Body of pancreas (tissue), 4 donors: ENCODE measurements at places on chromosomes 13 and 19. TPM values are rescaled to one million over a fixed set of nuclear protein-coding genes. Genes with fewer than 3 reads are reported as not detected.

DNA sequence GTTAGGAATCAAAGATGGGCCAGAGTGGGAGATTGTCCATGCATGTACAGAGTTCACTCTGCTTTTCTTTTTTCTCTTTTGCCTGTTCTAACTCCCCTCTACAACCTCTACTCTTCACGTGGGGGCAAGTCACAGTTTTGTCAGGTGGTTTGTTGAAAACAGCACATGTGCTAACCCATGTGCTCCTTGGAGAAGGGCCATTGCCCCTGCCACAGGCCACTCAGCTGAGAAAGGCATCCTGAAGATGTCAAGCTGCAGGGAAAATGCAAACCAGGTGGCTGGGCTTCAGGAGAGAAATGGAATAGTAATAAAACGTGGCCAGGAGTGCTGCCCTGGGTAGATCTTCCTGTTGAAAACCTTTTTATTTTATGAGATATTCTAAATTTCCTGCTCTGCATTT, 35.3 kb upstream of the SLC10A2 start:
- DNase-seq = no peak
- H3K36me3 ChIP-seq = no peaks in the 10 kb centered on the region
- H3K27me3 ChIP-seq = no peaks in the 10 kb centered on the region
- H3K4me3 ChIP-seq = no peak overlapping the region

- H3K4me3 ChIP-seq = no peak overlapping the region
- H3K4me1 ChIP-seq = no peaks in the 10 kb centered on the region
- H3K36me3 ChIP-seq = no peaks in the 10 kb centered on the region
- H3K27me3 ChIP-seq = no peaks in the 10 kb centered on the region
- H3K27ac ChIP-seq = no peak overlapping the region
Observed at GRCh38 chr19:18875726-18876125, 20.2 kb downstream of the CERS1 start.

The PSG7 gene
- total RNA-seq = not detected

- H3K4me1 ChIP-seq = no peaks in the 10 kb centered on the region
- no peaks in the 10 kb centered on the region for H3K36me3 ChIP-seq
- DNase-seq = no peak
- H3K27ac ChIP-seq = no peak overlapping the region
Observed at GRCh38 chr13:21053231-21053630, 8.2 kb downstream of the LATS2 start.

The ZNF66 gene
- 7.8 TPM for total RNA-seq

DNA sequence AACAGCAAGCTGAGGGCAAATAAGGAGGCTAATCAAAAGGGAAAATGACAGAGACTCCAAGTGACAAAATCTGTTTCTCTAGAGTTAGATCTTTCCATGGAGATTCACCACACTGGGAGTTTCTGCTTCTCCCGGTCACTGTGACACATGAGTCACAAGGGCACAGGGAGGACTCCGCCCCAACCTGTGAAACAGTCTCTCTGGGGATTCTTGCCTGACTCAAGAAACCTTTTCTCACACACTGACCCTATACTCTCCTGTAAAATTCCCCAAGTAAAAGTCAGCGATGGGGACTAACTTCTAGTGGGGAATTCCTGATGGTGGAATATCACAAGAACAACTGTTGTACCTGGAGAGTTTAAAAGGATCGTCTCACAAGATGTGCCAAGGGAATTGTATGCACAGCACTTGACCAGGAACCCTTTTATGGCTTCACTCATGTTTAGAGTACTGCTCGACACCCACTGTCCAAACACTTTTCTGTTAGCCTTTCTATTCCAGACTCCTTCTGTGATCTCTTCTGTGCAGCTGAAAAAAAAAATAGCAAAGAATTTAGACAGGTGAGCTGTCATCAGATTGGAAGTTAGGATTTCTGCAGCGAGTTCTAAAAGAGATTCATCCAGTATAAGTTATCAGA, 46.8 kb upstream of the URAD start:
- DNase-seq = no peak
- H3K36me3 ChIP-seq = no peaks in the 10 kb centered on the region
- H3K4me3 ChIP-seq = no peak overlapping the region

The CATSPERD gene
- total RNA-seq = not detected
